ENCODE measurements at places on chromosomes 5 and 9. TPM values are rescaled to one million over a fixed set of nuclear protein-coding genes. Genes with fewer than 3 reads are reported as not detected.

GFM2 gene
- total RNA-seq = 54.5 TPM

DAB2 gene
- 64.5 TPM for total RNA-seq

BTNL3 gene
- not detected for total RNA-seq

SLC25A2 gene
- total RNA-seq = not detected

SLC4A9 gene
- total RNA-seq = 1.6 TPM

PPIC gene
- total RNA-seq = 42.9 TPM

HTR1A gene
- total RNA-seq = not detected

DBH gene
- 0.10 TPM for total RNA-seq

All from tongue (tissue), 3 donors.